Thoracic aorta (tissue), 2 donors: ENCODE measurements at places on chromosomes 1 and 21. TPM values are rescaled to one million over a fixed set of nuclear protein-coding genes. Genes with fewer than 3 reads are reported as not detected.
A peak's percentile ranks its signal among the peaks of the same experiment; 100 is the strongest.

Gene TTLL10
- not detected for total RNA-seq

Gene RPS6KA1
- 13.8 TPM for total RNA-seq

Gene QSOX1
- total RNA-seq = 82.4 TPM

Gene DESI2
- 42.2 TPM for total RNA-seq

Gene PCBP3
- total RNA-seq = 28.4 TPM

Gene ZC3H11A
- 111 TPM for total RNA-seq

Gene APCS
- not detected for total RNA-seq

Gene STYXL2
- 5.8 TPM for total RNA-seq

Gene LBR
- 51.7 TPM for total RNA-seq

Gene CRABP2
- 7.0 TPM for total RNA-seq

Gene KRTAP12-1
- total RNA-seq = not detected

Gene RIMS3
- 18.1 TPM for total RNA-seq

- H3K27me3 ChIP-seq = no peaks in the 10 kb centered on the region
- no peak overlapping the region for H3K27ac ChIP-seq
- no peak overlapping the region for H3K4me3 ChIP-seq
- no peaks in the 10 kb centered on the region for H3K4me1 ChIP-seq
- H3K36me3 ChIP-seq = no peaks in the 10 kb centered on the region
- DNase-seq = no peak
Measured at GRCh38 chr1:106954661-106955229, 101.7 kb upstream of the PRMT6 start.

DNA sequence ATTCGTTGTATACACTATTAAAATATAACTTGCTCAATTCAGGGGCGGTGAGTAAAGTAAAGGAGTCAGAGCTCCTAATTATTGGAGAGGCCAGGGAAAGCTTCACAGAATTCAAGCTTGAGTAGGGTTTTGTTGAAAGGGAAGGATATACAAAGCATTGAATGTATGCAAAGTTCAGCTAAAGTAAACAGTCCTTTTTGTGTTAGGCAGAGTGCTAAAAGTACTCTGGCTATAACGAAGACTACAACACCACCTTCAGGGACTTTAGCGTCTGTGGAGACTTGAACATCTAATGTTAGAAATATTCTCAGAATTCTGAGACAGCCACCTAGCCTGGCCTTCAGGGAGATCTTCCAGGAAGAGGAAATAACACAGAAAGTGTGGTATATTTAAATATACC is 1.1 kb downstream of the FALEC start:
- peak overlapping the region; percentile 64 for H3K27ac ChIP-seq
- no peak for DNase-seq
- H3K4me1 ChIP-seq = peaks cover 4% of the 10 kb centered on the region
- no peaks in the 10 kb centered on the region for H3K36me3 ChIP-seq
- no peaks in the 10 kb centered on the region for H3K27me3 ChIP-seq

- no peak for DNase-seq
- no peaks in the 10 kb centered on the region for H3K4me1 ChIP-seq
- no peaks in the 10 kb centered on the region for H3K27me3 ChIP-seq
- no peaks in the 10 kb centered on the region for H3K36me3 ChIP-seq
- H3K4me3 ChIP-seq = no peak overlapping the region
Measured at GRCh38 chr1:64584479-64584878, 114.5 kb downstream of the CACHD1 start.

DNA sequence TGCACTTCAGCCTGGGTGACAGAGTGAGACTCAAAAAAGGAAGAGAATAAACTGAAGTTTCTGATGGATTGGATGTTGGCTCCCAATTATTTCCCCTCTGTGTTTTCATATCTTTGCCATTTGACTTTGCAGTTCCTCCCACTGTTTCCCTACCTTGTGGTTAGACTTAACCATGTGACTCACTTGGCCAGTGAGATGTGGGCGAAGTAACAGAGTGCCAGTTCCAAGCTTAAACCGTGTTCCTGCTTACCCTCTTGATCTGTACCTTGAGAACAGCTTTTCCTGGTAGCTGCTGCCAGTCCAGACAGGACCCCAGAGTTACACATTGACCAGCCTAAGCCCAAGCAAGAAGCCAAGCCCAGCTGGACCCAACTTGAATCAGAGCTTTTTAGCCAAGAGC is 323.4 kb downstream of the LTN1 start:
- no peak for DNase-seq
- H3K27ac ChIP-seq = no peak overlapping the region
- H3K36me3 ChIP-seq = no peaks in the 10 kb centered on the region

DNA sequence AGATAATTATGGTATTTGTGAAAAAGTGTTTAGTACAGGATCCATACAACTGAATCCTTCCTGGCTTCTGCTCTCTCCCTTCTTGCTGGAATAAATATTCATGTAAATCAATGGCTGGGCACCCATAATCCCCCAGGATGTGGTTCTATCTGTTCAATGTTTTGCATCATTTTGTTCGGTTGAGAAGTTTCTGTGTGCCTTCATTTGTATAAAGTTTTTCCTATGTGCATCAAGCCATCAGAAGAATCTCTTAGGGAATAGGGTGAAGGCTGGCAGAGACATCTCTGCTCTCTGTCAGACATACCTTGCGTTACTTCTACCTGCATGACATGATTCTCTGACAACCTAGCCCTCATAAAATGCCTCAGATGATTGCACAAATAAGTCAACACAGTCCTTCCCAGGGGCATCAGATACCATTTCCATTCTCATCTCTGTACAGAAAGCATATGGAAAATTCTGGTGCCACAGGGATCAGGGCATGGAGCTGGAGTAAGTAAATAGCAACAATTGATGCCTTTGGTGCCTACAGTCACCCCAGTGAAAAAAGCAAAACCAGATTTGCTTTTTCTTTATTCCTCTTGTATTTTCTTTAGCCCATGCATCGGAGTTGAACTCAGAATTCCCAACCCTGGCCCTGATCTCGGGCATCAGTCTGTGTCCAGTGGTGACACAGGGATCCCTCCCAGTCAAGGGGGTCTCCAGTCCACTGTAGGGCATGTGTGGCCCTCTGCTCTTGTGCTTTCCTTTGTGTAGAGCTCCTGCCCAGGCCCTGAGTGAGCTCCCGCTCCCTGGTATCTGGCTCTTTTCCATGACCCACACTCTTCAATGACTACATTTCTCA is 39.7 kb upstream of the ATP1A1 start:
- H3K27me3 ChIP-seq = no peaks in the 10 kb centered on the region
- no peaks in the 10 kb centered on the region for H3K4me1 ChIP-seq
- H3K36me3 ChIP-seq = no peaks in the 10 kb centered on the region
- DNase-seq = no peak

DNA sequence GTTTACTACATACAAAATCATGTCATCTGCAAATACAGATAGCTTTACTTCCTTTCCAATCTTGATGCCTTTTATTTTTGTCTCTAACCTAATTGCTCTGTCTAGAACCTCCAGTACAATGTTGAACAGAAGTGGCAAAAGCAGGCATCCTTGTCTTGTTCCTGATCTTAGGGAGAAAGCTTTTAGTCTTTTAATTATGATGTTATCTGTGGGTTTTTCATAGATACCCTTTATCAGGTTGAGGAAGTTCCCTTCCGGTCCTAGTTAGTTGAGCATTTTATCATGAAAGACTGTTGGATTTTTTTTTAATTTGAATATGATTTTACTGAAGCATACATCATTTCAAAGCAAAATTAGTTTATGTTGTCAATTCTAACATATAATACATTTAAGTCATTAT is 45.7 kb upstream of the DISC1 start:
- H3K36me3 ChIP-seq = no peaks in the 10 kb centered on the region
- no peak overlapping the region for H3K4me3 ChIP-seq
- no peak for DNase-seq
- H3K27me3 ChIP-seq = no peaks in the 10 kb centered on the region
- no peaks in the 10 kb centered on the region for H3K4me1 ChIP-seq
- H3K27ac ChIP-seq = no peak overlapping the region

DNA sequence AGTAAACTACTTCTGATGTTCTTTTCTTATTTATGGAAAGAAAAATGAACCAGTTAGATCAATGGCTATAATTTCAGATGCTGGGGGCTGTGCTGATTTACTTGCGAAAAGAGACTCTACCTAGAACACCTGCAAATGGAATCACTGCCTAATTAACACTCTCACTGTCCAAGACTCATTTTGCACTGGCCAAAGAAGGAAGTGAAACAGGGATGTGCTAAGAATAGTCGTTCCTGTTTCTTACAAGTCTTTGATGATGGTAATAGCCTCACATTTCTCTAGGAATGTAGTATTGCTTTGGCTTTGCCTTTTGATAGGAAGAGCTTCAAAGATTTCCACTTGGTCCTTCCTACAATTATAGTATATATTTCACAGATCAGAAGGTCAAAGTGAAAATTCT is 12.7 kb upstream of the TSNAX start:
- no peaks in the 10 kb centered on the region for H3K4me1 ChIP-seq
- no peak for DNase-seq
- no peak overlapping the region for H3K4me3 ChIP-seq
- no peaks in the 10 kb centered on the region for H3K36me3 ChIP-seq

DNA sequence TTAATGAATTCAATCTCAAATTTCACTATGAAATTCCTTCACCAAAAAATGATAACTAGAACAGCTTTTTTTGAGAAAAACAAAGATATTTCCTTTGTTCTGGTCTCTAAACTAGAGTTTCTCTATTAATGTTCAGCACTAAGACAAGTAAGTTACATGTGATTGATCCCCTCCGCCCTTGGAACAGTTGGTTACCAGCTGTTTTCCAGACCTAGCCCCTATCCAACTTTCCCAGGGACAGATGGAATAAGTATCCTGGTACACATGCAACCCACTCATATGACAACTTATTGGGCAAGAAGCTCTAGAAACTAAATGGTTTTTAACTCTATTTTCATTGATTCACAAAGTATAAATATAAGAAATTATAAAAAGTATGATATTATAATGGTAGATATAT is 140.4 kb downstream of the COP1 start:
- no peak overlapping the region for H3K4me3 ChIP-seq
- DNase-seq = no peak
- H3K27ac ChIP-seq = no peak overlapping the region
- no peaks in the 10 kb centered on the region for H3K27me3 ChIP-seq
- no peaks in the 10 kb centered on the region for H3K36me3 ChIP-seq
- no peaks in the 10 kb centered on the region for H3K4me1 ChIP-seq

- H3K27ac ChIP-seq = peak overlapping the region; percentile 92
- peaks cover 18% of the 10 kb centered on the region for H3K4me1 ChIP-seq
- peak overlapping the region; percentile 90 for H3K4me3 ChIP-seq
- no peak for DNase-seq
Measured at GRCh38 chr1:184753608-184754475, 816 bp downstream of the EDEM3 start.

GRCh38 chr1:186429017-186429416 is 31.9 kb downstream of the PDC start:
- no peaks in the 10 kb centered on the region for H3K4me1 ChIP-seq
- H3K36me3 ChIP-seq = no peaks in the 10 kb centered on the region
- H3K4me3 ChIP-seq = no peak overlapping the region
- H3K27ac ChIP-seq = no peak overlapping the region
- H3K27me3 ChIP-seq = no peaks in the 10 kb centered on the region

- no peak overlapping the region for H3K4me3 ChIP-seq
- no peaks in the 10 kb centered on the region for H3K4me1 ChIP-seq
- H3K36me3 ChIP-seq = no peaks in the 10 kb centered on the region
- DNase-seq = no peak
Measured at GRCh38 chr21:34706337-34706736, 37.5 kb downstream of the CLIC6 start.

DNA sequence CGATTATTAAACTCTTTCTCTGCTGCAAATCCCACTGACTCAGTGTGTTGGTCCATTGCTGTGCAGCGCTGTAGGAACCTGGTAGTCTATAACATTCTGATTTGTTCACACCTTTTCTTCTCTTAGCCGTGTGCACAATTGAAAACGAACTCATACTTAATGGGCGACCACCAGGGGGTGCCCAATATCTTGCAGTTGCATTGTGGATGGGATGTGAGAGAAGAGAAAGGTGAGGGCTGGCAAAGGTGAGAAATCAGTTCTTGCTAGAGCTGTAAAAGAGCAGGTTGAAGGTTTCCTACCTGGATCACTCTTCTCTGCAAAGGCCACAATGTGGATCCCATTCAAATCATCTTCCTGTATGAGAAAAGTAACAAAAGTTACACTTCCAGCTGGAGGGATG is 51.0 kb downstream of the CASQ2 start:
- no peaks in the 10 kb centered on the region for H3K27me3 ChIP-seq
- DNase-seq = no peak
- no peak overlapping the region for H3K4me3 ChIP-seq

GRCh38 chr1:65026235-65026634 is 59.9 kb upstream of the JAK1 start:
- no peaks in the 10 kb centered on the region for H3K27me3 ChIP-seq
- H3K4me1 ChIP-seq = peaks cover 44% of the 10 kb centered on the region
- H3K36me3 ChIP-seq = no peaks in the 10 kb centered on the region

DNA sequence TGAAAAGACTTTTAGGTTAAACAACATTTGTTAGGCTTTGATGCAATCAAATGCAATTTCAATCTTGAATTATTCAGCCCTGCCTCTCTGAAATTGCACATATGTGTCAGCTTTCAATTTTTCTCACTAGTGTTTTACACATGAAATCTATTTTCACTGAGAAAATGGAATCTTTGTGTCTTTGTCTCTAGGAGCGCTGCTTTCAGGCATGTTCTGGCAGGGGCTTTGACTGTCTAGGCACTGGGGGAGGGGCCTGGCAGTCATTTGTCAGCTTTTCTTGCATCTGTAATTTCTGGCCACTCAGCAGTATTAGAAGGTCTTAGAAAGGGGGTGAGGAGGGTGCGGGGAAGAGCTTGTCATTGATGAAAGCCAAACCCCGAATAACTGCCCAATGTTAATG is 264.4 kb downstream of the PTPRC start:
- no peaks in the 10 kb centered on the region for H3K4me1 ChIP-seq
- no peaks in the 10 kb centered on the region for H3K27me3 ChIP-seq
- H3K27ac ChIP-seq = no peak overlapping the region

- no peak for DNase-seq
- H3K4me3 ChIP-seq = peak overlapping the region; percentile 26
- no peaks in the 10 kb centered on the region for H3K27me3 ChIP-seq
- peak overlapping the region; percentile 54 for H3K27ac ChIP-seq
- peaks cover 6% of the 10 kb centered on the region for H3K4me1 ChIP-seq
Measured at GRCh38 chr1:24391882-24392603, 21.5 kb downstream of the STPG1 start.

GRCh38 chr1:41963636-41964035 is 44.9 kb upstream of the HIVEP3 start:
- no peaks in the 10 kb centered on the region for H3K36me3 ChIP-seq
- no peak overlapping the region for H3K27ac ChIP-seq

DNA sequence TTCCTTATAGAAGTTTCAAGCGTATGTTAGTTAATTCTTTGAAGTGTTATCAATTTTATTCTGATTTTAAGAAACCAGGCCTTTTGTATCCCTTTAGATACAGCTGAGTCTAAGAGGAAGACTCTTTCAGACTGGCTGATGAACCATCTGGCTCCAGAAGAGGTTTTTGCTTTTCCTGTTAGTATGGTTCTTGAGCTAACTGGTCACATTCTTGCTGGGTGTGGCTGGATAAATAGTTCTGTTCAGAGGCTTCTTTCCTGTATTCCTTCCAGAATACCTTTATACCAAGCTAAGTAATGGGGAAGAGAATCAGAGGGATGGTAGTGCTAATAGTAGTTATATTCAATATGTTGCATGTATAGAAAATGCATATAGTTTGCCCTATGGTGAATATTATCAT is 12.4 kb downstream of the HS2ST1 start:
- no peaks in the 10 kb centered on the region for H3K4me1 ChIP-seq
- no peak for DNase-seq
- no peaks in the 10 kb centered on the region for H3K27me3 ChIP-seq
- no peak overlapping the region for H3K4me3 ChIP-seq
- H3K27ac ChIP-seq = no peak overlapping the region

GRCh38 chr21:34364921-34365320 is 1.1 kb downstream of the KCNE2 start:
- no peaks in the 10 kb centered on the region for H3K36me3 ChIP-seq
- no peak overlapping the region for H3K27ac ChIP-seq
- DNase-seq = no peak
- H3K4me3 ChIP-seq = no peak overlapping the region
- H3K27me3 ChIP-seq = no peaks in the 10 kb centered on the region
